Stimulated activated CD8-positive, alpha-beta memory T cell treated with anti-CD3 and anti-CD28 coated beads, Interleukin-4, amount 100 ng/mL, for 1 hour (primary cell): ENCODE measurements at places on chromosomes 4 and X.

DNA sequence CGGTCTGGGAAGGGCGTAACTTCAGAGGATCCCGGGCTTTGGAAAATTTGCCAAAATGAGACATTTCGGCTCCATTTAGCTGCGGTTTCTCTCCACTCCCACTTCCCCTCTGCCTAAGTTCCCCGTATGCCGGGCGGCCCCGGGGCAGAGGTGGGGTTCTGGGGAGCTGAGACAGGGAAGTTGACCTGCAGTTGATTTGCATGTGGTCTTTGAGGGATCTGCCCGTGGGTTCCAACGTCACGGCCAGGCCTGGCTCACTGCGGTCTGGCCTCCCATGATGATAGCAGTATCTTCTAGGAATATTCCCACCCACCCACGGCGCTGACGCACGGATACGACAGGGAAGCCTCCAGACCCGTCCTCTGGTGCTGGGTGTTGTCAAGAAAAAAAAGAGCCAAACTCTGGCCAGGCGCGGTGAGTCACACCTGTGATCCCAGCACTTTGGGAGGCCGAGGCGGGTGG, 27.3 kb upstream of the CRLF2 start:
- no peak for DNase-seq

GRCh38 chr4:24921491-24921890, 8.6 kb upstream of the CCDC149 start:
- no peak for DNase-seq

GRCh38 chrX:40479777-40480318, 100.9 kb upstream of the ATP6AP2 start:
- DNase-seq, result no peak

DNA sequence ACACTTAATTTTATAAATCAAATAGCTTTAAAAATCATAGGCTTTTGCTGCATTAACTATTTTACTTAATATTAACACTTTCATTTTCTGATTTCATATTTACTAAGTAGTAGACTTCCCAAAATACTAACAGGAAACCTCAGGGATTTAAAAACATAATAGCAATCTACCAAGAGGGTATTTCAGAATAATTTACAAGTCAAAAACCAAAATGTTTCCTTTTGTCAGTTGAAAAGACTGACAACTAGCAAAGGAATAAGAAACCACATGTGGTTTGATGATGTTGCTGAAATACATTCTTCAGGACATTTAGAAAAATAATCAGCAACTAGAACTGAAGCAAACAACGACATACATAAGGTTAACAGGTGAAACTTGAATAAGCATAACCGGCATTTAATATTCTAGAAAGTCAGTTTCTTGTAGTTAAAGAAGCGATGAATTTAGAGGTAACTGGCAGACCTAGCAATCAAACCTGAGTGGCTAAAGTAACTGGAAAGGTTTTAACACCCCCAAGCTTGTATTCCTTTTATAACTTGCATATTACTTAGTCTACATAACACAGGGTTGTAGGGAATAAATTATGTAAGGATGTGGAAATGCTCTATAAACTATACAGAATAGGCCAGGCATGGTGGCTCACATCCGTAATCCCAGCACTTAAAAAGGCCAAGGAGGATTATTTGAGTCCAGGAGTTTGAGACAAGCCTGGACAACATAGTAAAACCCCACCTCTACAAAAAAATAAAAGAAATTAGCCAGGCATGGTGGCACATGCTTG, 40.0 kb downstream of the DHX15 start:
- DNase-seq, result no peak

- DNase-seq, result no peak
Observed at GRCh38 chr4:56305390-56305789, 81.9 kb downstream of the AASDH start.

GRCh38 chr4:19224820-19225219, 1026.9 kb upstream of the SLIT2 start:
- no peak for DNase-seq
